Naive B cell (primary cell): ENCODE measurements at places on chromosomes 1 and 21.

DNA sequence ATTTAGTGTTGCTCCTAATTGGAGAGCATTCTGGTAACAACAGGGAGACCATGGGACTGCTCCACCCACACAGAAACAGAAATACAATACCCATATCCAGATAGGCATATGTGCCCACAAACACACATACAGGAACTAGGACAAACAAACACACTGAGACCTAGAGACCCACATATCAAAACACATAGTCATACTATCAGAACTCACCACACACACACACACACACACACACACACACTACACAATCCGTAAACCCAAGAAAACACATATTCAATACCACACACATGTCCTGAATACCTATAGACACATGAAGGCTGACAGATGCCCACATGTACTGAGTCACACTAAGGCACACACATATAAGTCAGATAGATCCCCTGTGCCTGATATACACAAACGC, 3.5 kb upstream of the NFASC start:
- DNase-seq = no peak

- DNase-seq = no peak
These were observed 549.3 kb downstream of the NCAM2 start for GRCh38 chr21:21547368-21547953.

GRCh38 chr1:243364330-243364729, 108.5 kb downstream of the SDCCAG8 start:
- no peak for DNase-seq

DNA sequence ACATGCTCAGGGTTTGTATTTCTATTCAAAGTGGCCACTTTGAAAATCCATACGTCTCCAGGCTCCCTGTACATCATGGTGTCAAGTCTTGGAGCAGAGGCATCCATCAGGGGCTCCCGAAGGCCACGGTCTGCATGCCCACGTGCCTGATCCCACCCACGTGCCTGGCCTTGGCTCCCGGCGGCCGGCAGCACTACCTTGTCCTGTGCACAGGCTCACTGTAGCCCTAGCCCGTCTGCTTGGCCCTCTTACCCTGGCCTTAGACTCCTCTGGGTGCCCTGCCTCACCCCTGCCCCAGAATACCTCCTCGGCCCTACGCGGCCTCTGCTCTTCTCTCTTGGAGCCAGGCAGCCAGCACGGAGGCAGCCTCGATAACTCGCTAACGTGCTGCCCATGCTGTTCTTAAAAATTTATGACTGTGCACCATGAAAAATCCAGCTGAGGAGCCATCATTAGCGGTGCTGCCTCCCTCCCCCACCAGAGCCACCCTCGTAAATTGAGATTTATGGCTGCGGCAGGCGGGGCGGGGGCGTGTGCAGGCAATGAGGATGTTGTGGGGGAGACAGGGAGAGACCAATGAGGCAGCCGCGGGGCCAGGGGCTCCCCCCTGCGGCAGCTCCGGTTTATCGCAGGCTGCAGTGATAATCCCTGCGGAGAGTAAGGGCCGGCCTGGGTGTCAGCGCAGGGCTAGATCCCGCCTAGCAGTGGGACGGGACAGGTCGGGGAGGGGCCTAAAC, 24.6 kb downstream of the DMAP1 start:
- peak; percentile 28 for DNase-seq

- DNase-seq = no peak
These were observed 77.7 kb upstream of the PLPPR5 start for GRCh38 chr1:99082366-99082765.

DNA sequence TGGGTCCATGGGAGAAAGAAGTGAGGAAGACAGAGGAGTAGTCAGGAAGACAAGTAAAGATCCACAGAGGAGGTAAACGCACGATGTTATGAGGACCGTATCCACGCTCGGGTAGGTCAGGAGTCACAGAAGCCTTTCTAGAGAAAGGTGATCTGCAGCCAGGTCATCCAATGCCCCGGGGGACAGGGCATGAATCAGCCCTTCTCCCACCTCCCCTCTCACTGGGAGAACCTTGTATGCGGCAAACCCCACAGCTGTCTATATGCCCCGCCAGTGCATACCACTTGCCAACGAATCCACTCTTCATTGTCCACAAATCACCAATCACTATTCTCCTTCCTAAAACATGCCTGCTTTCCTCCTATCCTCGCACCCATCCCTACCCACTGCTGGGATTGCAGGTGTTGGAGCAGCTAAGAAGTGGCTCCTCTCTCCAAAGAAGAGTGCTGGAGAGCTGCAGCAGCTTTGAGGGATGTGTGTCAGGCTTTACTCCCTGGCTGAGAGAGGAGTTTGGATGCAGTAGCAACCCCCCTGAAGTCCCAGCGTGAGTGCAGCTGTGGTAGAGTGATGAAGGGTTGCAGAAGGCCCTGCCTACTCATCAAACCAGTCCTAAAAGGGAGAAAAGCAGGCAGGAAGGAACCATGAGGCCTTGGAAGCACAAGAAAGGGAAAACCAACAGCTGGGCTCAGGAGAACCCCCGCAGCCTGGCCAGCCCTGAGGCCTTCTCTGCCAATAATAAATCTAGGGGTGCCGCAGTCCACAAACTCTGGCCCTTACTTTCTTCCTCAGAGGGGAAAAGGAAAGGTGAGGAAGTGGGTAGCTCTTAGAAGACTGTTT, 102.2 kb upstream of the GADD45A start:
- no peak for DNase-seq

GRCh38 chr21:42374864-42375499, 8.6 kb upstream of the TFF1 start:
- no peak for DNase-seq

DNA sequence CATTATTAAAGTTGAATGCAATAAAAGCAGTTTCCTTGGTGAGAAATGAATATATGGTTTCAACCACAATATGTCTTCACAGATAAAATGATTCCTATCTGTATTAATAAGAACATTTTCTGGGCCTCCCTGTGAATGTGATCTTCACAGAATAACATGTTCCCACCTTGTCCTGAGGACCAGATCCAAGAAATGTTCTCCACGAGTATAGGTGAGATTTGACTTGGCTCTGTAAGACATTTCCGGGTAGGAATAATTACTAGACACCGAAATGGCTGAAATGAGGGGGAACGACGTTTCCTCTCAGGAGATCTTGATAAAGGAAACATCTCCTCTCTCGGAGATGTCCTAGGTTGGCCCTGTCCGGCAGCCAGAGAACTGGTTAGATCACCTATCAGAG, 61.4 kb downstream of the CLIC6 start:
- DNase-seq = no peak

DNA sequence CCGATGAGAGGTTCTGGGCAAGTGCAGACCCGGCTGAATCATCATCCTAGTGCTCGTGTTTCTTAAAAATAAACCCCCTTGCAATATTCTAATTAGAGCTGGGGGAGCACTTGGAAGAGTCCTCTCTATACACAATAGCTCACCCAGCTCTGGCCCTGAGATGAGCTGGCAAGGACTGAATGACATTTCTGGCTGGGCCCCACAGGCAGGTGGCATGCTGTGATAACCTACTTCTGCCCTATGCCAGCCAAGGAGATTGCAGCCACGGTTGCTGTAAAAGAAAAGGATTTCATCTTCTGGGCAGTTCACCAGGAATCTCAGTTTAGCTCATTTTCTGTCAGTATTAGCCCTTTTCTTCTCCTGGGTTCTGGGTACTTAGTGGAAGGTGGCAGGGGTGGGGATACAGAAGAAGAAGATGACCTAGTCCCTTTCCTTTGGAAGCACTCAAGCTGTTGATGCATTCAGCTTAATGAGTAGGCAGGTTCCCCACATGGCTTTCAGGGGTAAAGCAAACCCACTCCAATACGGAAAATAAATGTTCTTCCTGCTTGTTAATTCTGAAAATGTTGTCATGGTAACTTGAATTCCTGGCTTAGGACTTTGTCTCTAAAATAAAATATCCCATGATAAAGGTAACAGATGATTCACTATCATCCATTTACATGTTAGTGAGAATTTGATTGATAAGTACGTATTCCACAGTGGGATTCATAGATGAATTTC, 32.2 kb downstream of the VASH2 start:
- DNase-seq = no peak

DNA sequence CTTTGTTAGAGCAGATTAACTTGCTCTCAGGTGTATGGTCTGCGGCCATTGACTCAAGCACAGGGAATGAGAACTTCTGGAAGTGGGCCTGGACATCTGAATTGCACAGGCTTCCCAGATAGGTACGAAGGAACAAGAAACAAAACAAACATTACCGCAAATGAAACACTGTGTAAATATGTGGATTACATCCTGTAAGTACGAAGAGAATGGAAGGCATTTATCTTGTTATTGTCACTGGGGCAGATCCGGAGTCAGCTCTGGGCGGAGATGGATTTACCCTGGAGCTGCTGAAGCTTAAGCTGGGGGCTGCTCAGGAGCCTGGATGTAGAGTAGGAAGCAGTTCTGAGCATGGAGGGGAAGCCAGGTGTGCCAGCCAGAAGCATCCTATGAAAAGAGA, 6.8 kb downstream of the HES2 start:
- no peak for DNase-seq

GRCh38 chr1:168894397-168894903, 165.4 kb upstream of the DPT start:
- no peak for DNase-seq

- no peak for DNase-seq
These were observed 542.1 kb downstream of the COL11A1 start for GRCh38 chr1:102566182-102566581.

GRCh38 chr1:220516014-220516721, 11.8 kb upstream of the MARK1 start:
- no peak for DNase-seq
